ENCODE measurements at places on chromosomes 1 and 21.

- DNase-seq, result no peak
Measured at GRCh38 chr1:116664366-116664977, 3.1 kb downstream of the IGSF3 start.

DNA sequence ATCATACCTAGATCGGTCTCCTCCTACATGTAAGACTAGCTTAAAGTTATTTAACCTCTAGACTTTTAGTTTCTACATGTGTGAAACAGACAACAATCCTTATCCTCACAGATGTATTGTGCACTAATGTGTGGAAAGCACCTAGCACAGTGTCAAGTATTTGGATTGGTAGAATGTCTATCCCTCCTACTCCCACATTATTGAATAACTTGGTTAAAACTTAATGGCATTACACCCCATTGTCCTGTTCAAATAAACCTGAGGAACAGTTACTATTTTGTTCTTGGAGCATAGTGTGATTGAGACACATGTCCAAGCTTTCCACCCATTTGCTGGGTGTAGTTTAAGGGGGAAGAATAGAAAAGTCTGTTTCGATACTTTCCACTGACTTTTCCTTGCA is 208.8 kb upstream of the JUN start:
- DNase-seq, result no peak

GRCh38 chr1:193660428-193660827 is 474.0 kb upstream of the B3GALT2 start:
- DNase-seq, result no peak

DNA sequence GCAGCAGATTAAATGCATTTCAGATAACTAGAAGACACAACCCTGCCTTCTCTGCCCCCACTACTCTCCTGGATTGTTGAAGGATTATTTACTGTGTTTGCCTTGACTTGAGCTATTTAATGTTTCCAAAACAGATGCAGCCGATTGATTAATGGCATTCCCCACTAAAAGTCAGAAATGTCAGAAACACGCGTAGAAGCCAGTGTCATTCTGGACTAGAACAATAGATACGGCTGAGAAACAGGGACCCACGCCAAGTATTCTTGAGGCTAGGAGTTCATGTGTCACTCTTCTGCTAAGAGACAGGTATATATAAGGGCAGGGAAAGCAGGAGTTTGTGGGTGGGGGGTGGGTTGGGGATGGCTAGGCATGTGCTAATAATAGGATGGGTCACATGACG is 366.7 kb upstream of the PROX1 start:
- DNase-seq, result no peak

DNA sequence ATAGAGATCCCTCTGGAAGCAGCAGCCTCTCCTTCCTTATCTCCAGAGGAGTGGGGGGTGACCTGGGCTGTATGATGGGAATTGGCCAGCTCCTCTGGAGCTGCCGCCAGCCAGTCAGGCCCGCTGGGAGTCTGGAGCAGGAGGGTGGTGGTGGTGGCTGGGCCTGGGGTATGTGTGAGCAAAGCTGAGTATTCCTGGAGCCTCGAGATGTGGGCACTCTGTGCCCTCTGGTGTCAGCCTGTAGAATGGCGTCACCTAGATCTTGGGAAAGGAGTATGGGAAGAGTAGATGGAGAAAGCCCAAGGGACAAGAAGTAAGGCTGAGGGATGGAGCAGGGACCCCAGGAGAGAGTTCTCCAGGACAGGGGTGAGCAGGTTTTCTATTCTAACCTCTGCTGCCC is 16.0 kb downstream of the VANGL2 start:
- peak; percentile 69 for DNase-seq

DNA sequence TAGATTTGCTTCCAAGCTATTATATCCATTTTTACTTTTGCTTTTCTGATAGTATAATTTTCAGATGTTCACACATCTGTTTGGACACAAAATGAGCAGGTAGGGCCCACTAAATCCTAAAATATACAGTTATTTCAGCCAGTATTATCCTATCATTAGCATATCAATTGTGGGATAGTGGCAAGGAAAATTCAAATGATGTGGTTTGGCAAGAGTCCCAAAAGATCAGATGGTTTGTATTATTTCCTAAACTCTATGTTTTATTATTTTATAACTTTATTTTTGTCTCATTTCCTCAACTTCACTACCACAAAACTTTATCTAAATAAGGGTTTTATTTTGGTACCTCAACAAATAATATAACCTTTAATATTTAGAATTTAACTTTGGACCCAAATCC is 1659.6 kb downstream of the NCAM2 start:
- no peak for DNase-seq

DNA sequence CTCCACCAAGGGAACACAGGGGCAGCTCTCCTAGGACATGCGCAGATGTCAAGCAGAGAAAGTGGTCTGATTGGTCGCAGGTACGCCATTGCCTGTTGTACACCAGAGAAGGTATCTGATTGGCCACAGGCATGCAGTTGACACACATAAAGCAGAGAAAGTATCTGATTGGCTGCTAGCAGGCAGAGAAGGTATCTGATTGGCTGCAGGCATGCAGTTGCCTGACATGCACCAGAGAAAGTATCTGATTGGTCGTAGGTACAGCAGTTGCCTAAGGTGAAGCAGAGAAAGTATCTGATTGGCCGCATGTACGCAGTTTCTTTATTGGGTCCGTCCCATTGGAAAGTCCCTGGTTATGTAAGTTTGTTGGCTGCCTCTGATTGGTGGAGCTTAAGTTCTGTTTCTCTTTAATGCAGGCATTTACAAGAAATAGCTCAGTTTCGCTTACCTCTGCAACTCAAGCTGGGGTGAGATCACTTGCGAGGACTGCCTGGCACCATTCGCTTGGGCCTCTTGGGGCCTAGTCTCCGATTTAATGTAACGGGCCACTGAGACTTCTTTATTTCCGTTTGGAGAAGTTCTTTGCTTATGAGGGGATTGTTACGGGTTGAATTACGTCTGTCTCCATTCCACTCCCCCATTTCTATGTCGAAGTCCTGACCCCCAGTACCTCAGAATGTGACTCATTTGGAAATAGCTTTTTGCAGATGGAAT is 74.2 kb downstream of the SIK1 start:
- peak; percentile 50 for DNase-seq

DNA sequence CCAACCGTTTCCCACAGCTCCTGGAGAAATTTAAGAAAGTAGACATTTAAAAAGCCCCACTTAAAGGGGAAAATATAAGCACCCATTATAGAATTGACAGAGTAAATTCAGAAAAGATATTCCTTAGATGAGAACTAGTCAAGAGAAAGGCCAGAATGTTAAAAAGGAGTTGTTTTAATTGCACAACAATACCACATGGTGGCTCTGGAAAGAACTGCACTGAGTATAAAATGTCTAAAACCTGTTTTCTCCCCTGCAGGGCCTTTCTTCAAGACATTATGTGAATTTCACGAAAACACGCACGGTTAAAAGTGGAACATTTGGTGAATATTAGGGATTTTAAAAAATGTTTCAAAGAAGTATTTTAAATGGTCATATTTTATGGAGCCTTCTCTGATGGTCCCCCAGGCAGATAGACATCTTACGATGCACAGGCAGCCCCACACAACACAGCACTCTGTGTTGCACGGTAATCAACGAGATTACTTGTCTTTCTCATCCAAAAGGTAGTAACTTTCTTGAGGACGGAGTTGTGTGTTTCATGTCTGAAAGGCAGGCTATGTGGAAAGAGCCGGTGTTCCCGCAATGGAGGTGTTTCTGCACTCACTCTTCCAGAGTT is 101.9 kb downstream of the PRRX1 start:
- DNase-seq, result peak; percentile 38

DNA sequence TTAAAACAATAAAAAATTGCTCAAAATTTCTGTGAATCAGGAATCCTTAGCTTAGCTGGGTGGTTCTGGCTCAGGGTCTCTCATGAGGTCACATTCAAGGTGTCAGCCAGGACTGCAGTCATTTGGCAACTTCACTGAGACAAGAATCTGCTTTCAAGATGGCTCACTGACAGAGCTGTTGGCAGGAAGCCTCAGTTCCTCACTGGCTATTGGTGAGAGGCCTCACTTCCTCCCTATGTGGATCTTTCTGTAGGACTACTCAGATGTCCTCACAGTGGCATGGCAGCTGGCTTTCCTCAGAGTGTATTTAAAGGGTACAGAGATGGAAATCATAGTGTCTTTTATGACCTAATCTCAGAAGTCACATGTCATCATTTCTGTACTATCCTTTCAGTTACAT is 785.7 kb downstream of the ADGRL2 start:
- DNase-seq, result no peak

DNA sequence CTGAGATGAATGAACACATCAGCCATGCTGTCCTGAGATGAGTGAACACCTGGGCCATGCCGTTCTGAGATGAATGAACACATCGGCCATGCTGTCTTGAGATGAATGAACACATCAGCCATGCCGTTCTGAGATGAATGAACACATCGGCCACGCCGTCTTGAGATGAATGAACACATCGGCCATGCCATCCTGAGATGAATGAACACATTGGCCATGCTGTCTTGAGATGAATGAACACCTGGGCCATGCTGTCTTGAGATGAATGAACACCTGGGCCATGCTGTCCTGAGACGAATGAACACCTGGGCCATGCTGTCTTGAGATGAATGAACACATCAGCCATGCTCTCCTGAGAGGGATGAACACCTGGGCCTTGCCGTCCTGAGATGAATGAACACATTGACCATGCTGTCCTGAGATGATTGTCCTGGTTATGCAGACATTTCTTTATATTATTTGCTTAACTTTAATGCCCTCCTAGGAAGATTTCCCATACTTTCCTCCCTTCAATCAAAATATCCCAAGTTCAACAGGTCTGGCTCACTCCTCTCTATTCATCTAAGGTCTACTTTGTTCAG is 48.6 kb upstream of the COL6A1 start:
- no peak for DNase-seq

GRCh38 chr1:222634180-222635013 is 16.5 kb downstream of the MIA3 start:
- DNase-seq, result peak; percentile 61

GRCh38 chr1:44281962-44282703 is 68.9 kb downstream of the DMAP1 start:
- DNase-seq, result no peak

GRCh38 chr21:41878831-41879189 is 334 bp downstream of the PRDM15 start:
- DNase-seq, result peak; percentile 94

GRCh38 chr1:31152181-31152795 is 86.8 kb upstream of the PUM1 start:
- peak; percentile 73 for DNase-seq

DNA sequence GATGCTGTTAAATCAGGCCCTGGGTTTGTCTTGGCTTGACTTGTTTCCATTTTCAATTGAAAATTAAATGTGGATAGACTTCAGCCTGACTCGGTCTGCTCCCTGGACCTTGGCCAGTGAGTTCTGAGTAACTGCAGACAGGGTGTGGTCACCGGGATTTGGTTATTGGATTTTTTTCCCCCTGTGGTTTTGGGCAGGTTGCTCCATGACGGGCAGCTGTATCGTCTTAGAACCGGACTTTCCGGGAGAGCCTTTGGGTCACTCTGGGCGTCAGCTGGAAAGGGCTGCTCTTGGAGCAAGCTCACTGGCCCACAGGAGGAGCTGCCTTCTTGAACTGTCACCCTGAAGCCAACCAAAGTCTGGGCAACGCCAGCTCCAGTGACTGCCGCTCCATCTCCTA is 75.0 kb downstream of the CLIC6 start:
- peak; percentile 57 for DNase-seq

GRCh38 chr1:33379631-33380354 is 51.1 kb downstream of the PHC2 start:
- no peak for DNase-seq

DNA sequence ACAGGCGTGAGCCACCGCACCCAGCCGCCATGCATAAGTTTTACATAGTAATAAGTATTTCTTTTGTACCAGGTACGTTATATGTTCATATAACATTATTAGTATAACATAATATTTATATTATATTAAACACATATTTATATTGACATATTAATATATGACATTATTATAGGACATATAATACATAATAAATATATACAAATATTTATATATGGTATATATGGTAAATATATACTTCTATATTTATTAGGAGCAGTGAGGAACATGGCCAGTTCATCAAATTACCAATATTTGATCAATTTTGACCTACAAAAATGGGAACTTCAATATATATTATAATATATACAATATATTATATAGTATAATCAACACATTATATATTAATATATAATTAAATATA is 245.9 kb upstream of the FGGY start:
- DNase-seq, result no peak

DNA sequence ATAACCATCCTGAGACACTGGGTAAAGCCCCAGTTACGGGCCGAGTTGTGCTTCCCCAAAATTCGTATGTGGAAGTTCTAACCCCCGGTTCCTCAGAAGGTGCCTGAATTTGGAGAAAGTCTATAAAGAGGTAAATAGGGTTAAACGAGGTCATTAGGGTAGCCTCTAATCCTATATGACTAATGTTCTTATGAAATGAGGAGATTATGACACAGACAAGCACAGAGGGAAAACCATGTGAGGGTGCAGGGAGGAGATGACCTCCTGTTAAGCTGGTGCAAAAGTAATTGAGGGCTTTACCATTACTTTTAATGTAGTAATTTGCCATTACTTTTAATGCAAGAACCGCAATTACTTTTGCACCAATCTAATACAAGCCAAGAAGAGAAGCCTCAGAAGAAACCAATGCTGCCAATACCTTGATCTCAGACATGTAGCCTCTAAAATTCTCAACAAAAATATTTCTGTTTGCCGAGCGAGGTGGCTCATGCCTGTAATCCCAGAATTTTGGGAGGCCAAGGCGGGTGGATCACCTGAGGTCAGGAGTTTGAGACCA is 260.8 kb downstream of the GPATCH2 start:
- DNase-seq, result no peak

- DNase-seq, result no peak
Measured at GRCh38 chr1:29052941-29053340, 70.8 kb downstream of the TMEM200B start.

- peak; percentile 75 for DNase-seq
Measured at GRCh38 chr1:234589854-234590620, 19.9 kb downstream of the IRF2BP2 start.

DNA sequence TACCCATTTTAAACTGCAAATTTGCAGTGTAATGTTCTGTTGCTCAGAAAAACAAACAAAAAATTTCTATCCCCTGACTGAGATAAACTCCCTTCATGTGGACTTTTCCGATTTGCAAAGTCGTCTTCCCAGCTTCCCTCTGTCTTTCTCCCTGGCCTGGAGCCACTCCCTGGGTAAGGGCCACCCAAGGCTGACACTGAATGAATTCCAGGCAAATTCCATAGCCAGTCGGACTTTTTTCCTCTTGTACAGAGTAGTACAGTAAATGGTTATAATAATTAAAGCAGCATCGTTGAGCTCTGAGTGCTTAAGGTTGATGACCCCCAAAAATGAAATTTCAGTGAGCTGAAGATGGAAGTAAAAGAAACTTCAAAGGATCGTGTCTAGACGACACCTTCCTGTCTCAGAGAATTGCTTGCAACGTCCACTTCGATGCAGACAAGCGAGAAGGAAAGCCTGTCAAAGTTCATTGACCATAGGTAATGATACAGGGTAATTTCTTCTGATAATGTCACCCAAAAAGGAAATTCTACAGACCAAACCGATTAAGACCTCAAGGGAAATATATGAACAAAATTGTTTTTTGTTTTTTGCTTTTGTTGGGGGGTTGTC is 33.6 kb upstream of the LHX8 start:
- DNase-seq, result no peak

GRCh38 chr1:42928859-42929258 is 29.8 kb downstream of the SLC2A1 start:
- no peak for DNase-seq

GRCh38 chr1:183675883-183676585 is 22.9 kb upstream of the APOBEC4 start:
- DNase-seq, result no peak

GRCh38 chr1:161227196-161227871 is 1.5 kb downstream of the TOMM40L start:
- DNase-seq, result peak; percentile 69

GRCh38 chr1:180615493-180616290 is 16.1 kb upstream of the XPR1 start:
- peak; percentile 33 for DNase-seq

Measured in AG08396 (cell line).